ENCODE measurements at places on chromosomes 12 and 14. TPM values are rescaled to one million over a fixed set of nuclear protein-coding genes. Genes with fewer than 3 reads are reported as not detected.

GRCh38 chr14:40119765-40120164 is 687.5 kb upstream of the FBXO33 start:
- no peak for DNase-seq

DNA sequence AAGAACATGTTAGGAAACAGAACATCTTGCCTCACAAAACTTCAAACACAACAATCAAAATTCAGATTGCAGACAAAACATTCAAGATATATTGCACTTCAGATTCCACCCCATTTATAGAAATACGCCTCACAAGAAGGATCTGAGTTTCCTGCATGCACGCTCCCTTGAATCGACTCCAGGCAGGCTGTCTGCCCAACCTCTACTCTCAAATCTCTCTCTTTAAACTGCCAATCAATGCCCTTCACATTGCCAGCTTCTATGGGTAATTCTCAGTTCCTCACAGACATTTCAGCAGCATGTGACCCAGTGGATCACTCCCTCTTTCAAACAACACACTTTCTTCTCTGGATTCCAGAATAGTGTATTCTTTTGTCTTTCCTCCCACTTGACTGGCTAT is 184.1 kb downstream of the PRKD1 start:
- DNase-seq: no peak

DNA sequence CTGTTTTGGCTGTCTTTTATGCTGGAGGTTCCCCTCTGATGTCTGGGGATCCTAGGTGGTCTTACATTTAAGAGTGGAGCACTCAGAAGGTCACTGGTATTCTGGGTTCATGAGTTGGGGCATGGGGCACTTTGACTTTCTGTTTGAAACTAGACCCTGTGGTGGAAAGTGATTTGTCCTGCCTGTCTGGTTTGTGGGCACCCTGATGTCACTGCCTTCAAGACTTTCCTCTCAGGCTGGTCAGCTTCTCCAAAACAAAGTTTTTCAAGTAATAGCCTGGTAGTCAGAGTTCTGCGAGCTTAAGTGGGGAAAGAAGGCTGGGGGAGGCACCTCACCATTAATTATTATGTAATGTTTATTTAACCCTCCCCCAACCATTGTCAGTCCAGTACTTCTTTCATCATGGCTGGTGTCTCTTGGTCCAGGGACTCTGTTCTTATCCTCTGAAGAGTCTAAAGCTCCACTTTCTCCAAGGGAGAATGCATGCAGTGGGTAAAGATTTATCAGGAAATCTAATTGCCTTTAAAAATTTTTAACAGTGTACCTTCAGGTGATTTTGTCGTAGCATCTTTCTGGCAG is 35.3 kb downstream of the ZC3H14 start:
- no peak for DNase-seq

GRCh38 chr12:41302979-41303403 is 114.9 kb downstream of the PDZRN4 start:
- no peak for DNase-seq

GRCh38 chr12:130078852-130079251 is 83.4 kb upstream of the FZD10 start:
- DNase-seq: no peak

GRCh38 chr14:23486036-23486435 is 16.5 kb downstream of the NGDN start:
- no peak for DNase-seq

- DNase-seq: no peak
Measured at GRCh38 chr12:39619316-39619659, 315 bp downstream of the ABCD2 start.

DNA sequence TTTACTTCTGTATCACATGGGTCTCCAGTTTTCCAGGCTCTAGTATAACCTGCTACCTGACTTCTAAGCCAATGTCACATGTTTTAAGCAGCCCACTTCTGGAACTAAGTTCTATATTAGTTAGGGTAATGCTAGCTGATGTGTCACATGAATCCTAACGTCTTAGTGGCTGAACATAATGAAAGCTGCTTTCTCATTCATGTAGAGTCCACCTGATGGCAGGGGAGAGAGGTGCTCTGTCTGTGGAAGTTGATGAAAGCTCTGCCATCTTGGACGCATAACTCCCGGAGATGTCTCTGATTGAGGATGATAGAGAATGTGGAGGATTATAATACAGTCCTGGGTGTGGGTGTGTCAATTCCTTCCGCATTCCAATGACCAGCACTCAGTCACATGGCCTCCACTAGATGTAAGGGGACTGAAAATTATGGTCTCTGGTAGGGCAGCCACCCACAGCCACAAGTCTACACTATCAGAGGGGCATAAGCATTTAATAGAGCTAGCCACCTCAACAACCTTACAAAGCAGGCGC is 234.4 kb upstream of the CRY1 start:
- DNase-seq: no peak

DNA sequence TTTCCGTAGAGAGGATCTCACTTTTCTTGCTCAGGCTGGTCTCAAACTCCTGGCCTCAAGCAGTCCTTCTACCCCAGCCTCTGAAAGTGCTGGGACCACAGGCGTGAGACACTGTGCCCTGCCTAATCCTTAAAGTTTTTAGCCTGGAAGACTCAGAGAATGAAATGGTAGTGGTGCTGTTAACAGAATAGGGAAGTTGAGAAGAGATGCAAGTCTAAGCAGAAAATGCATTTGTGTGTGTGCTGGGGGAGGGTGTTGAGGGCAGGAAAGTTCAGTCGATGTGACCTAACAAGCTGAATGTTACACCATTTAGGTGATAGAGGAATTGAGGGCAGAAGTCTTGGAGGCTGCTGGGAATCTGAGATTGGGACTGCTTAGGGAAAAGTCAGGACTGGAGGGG is 6.9 kb upstream of the TUBA1A start:
- DNase-seq: no peak

- DNase-seq: peak; percentile 49
Measured at GRCh38 chr14:70698288-70698687, 56.6 kb downstream of the TTC9 start.

DNA sequence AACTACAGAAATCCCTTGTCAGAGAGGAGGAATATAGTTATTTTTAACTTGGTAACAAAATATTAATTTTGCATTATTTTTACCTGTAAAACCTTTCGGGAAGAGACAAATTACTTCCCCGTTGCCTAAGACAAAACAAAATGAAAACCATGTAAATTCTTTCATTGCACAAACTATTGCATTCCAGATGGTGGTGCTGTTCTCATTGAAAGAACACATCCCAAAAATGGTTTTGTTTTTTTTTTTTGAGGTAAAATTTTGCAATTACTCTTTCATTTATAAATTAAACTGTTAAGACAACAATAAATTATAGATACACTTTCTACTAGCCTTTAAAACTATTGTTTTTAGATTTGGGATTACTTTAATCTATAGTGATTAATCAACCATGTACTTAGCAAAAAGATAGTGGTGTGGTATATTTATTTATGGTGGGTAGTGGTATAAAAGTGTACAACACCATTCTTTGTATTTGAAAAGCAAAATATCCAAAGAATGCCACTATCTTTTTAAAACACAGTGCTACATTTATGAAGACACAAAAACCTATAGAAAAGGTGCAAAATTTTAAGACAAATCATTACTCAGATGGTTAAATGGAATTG is 115.5 kb downstream of the SLC38A1 start:
- DNase-seq: peak; percentile 36

DNA sequence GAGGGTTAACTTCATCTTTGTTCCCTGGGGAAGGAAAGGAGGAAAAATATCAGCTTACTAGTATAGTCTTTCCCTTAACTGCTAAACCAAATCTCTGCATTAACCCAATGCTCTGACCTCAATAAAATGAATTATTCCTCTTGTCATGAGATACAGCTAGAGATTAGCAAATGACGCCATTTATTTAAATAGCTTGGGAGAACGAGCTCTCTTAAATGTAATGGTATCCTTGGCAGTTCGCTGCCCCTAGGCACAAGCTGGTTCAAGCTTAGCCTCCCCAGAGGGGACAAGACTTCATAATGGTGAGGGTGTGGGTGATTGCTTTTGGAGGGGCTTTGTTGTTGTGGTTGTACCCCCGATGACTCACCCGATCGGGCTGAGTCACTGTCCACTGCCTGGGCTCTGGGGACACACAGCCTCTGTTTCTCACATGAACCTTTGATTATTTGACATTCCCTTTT is 19.6 kb downstream of the FNTB start:
- no peak for DNase-seq

GRCh38 chr14:69701291-69701690 is 65.7 kb upstream of the SRSF5 start:
- no peak for DNase-seq

GRCh38 chr14:58299401-58300330 is 1.3 kb downstream of the ARID4A start:
- DNase-seq: no peak

DNA sequence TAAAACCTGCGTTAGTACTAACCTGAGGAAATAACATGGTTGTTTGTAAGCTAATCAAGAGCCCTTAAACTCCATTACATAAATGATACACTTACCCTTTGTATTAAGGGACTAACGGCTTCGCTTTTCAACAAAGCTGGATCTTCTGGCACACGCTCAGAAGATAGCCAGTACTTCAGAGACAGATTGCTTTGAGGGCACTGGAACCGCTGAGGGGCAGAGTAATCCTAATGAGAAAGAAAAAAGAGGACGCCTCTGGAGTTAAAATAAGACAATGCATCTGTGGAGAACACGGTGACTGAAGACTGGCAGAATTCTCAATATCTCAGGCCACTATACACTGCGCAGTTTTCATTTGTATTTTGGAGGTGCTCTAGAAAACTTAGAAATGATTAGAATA is 1.5 kb upstream of the KTN1 start:
- no peak for DNase-seq

- no peak for DNase-seq
Measured at GRCh38 chr14:105199093-105199492, 18.0 kb upstream of the NUDT14 start.

- DNase-seq: peak; percentile 45
Measured at GRCh38 chr12:104137001-104137901, 759 bp downstream of the NFYB start.

DNA sequence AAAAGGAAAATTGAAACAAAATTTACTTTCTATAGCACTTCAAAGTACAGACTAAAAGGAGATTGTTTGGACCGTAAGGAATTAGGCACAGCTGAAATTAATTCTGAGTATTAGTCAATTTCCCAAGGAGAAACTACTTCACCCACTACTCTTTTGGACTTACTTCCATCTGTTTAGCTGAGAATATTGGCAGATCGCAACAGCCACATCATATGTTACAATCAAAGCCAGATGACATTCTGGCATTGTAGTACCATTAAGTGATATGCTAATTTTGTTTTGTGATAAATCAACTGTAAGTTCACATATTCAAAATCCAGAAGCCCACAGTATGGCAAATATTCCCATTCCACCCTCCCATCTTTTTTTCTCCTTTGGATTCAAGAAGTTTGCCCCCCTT is 47.1 kb upstream of the ANKS1B start:
- DNase-seq: no peak

DNA sequence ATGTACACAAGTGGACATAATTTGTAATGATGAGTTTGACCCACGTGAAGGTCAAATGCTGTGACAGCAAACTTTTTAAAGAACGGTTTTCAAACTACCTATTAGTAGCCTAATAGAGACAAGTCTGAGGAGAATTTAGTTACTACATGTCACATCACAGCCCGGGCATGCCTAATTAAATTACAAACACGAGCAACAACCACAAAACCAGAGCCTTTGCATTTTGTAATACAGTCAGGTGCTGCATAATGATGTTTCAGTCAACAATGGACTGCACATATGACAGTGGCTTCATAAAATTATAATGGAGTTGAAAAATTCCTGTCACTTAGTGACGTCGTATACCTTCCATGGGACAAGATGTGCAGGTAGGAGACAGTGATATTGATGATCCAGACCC is 274.5 kb downstream of the DACT1 start:
- DNase-seq: no peak

- DNase-seq: no peak
Measured at GRCh38 chr14:50874757-50875156, 2.9 kb downstream of the ABHD12B start.

GRCh38 chr12:18752280-18752920 is 14.5 kb downstream of the CAPZA3 start:
- peak; percentile 79 for DNase-seq

GRCh38 chr14:96622926-96623325 is 120.7 kb downstream of the PAPOLA start:
- no peak for DNase-seq

GRCh38 chr12:124388679-124389137 is 93.8 kb downstream of the RFLNA start:
- DNase-seq: peak; percentile 77

Gene SLC39A2
- total RNA-seq: not detected

Gene KERA
- total RNA-seq: not detected

Gene SPTB
- total RNA-seq: 0.70 TPM

Gene SVOP
- not detected for total RNA-seq

Gene PCED1B
- total RNA-seq: 4.8 TPM

Gene CEBPE
- not detected for total RNA-seq

Gene SNX6
- 127 TPM for total RNA-seq

Gene POTEG
- not detected for total RNA-seq

Gene FOXG1
- total RNA-seq: 0.06 TPM

Gene TMEM229B
- 0.22 TPM for total RNA-seq

Gene AKAP6
- total RNA-seq: 6.6 TPM

Gene PRB2
- not detected for total RNA-seq

Gene MUCL1
- total RNA-seq: not detected

Measured in HFFc6 (cell line).